Liver (tissue), 10 donors: ENCODE measurements at places on chromosomes 3 and 15.

- no peaks in the 10 kb centered on the region for H3K36me3 ChIP-seq
- no peaks in the 10 kb centered on the region for H3K4me1 ChIP-seq
- no peaks in the 10 kb centered on the region for H3K27me3 ChIP-seq
- H3K4me3 ChIP-seq = no peak overlapping the region
- no peak overlapping the region for H3K27ac ChIP-seq
Observed at GRCh38 chr3:149879872-149880271, 66.9 kb downstream of the RNF13 start.

DNA sequence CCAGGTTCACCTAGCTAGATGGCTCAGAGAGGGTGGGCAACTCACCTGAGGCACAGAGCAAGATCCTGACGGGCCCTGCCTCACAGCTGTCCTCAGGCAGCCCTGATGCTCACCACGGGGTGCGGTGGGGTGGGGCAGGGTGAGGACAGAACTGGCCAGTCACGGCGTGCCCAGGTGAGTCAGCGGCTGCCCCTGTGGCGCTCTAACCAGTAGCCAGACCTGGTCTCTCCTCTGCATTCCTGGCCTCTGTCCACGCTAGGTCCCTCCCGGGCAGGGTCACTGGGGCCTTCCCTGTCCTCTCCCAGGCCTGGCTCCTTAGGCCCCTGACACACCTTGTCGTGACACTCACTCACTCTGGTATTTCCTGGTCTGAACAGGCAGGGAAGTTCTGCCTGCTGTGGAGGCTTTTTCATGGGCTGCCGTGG lies 901 bp downstream of the ALS2CL start:
- peaks cover 47% of the 10 kb centered on the region for H3K4me1 ChIP-seq
- H3K36me3 ChIP-seq = no peaks in the 10 kb centered on the region
- no peak for DNase-seq
- H3K27me3 ChIP-seq = no peaks in the 10 kb centered on the region
- H3K27ac ChIP-seq = peak overlapping the region; percentile 73

DNA sequence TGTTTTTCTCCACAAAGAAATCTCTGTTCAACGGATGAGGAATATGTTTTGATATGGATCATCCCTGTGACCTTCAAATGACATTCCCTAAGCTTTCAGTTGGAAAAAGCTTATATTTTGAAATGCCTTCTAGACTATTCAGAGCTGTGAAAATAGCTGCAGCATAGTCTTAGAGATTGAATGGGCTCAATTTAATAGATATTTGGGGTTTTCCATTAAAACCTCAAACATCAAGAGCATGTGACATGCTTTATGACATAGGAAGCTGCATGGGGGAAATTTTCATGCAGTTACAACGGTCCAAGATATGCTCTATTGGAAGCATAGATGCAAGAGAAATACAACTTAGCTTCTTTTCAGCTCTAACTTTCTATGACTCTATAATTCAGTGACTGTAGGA lies 102.8 kb downstream of the LSAMP start:
- H3K27ac ChIP-seq = no peak overlapping the region
- H3K4me3 ChIP-seq = no peak overlapping the region

DNA sequence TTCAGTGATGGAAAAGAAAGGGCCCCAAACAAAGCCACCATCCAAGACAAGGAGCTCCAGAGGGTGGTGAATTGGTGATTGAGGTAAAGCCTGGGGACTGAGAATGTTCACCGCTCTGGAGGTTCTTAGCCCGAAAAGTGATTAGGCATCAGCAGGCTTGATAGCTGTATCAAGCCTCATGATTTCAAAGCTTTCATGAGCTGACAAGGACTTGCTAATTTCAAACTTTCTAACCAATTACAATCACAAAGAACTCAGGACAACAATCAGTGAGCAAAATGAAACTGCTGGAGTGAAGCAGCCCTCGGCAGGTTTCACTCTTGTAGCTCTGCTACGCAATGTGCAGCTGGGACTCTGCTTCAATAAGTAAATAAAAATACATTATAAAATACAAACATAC lies 391.3 kb downstream of the TIGIT start:
- H3K36me3 ChIP-seq = peaks cover 3% of the 10 kb centered on the region
- H3K27me3 ChIP-seq = no peaks in the 10 kb centered on the region
- no peak overlapping the region for H3K4me3 ChIP-seq

DNA sequence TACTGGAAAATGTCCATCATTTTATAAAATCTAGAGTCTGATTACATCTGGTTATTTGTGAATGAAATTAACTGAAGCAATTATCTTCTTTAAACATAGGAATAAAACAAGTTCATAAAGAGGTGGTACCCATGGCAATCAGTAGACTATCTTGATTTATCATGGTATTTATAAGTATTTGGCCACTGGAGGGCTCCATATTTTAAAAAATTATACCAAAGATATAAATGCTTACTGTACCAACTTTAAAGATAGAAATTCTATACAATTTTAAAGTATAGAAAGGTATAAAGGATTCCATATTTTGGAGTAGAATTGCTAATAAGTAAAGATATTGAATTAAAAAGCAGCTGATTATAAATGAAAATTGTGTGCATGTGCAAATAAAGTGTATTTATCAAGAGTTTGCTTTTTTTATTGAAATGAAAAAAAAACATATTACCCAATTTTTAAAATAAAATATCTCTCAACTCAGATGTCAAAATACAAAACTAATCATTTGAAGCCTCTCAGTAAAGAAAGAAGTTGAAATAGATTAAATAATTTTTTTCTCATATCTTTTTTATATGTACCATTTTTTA lies 105.3 kb downstream of the BBX start:
- no peaks in the 10 kb centered on the region for H3K27me3 ChIP-seq
- DNase-seq = no peak
- H3K36me3 ChIP-seq = no peaks in the 10 kb centered on the region
- H3K27ac ChIP-seq = no peak overlapping the region

GRCh38 chr3:181230258-181230657 lies 240.7 kb upstream of the DNAJC19 start:
- no peaks in the 10 kb centered on the region for H3K36me3 ChIP-seq
- DNase-seq = no peak
- H3K4me1 ChIP-seq = no peaks in the 10 kb centered on the region
- H3K4me3 ChIP-seq = no peak overlapping the region

DNA sequence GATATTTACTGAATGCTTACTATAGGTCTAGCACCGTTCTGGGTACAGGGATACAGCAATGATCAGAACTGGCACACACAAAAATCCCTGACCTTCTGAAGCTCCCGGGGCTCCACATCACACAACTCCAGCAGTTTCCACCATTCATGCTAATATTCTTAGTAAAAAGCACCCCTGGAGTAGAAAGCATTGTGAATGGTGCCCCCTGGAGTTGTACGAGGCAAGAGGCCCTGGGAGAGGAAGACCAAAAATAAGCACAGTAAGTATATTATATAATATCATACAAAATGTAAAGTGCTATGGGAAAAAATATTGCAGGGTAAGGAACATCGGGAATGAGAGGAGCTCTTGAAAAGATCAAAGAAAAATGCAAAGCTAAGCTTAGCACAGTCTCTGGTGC lies 790 bp upstream of the SRGAP3 start:
- H3K27ac ChIP-seq = no peak overlapping the region
- H3K27me3 ChIP-seq = no peaks in the 10 kb centered on the region
- H3K36me3 ChIP-seq = no peaks in the 10 kb centered on the region
- peaks cover 15% of the 10 kb centered on the region for H3K4me1 ChIP-seq

DNA sequence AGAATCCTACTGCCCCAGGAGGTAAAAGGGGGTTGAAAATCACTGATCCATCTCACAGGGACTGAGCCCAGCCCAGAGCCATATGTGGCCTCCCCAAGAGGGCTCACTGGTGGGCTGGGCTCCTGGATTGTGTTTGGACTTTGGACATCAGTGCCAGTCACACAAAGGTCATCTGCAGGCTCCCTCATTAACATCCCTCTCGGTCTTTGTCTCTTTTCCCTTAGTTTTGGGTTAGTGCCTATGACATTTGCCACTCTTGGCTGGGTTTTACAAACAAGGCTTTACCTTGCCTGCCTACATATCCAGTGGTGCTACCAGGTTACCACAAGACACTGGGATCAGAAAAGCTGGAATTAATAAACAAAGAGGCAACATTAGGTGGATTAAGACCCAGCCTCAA lies 27.9 kb downstream of the IFT122 start:
- peaks cover 22% of the 10 kb centered on the region for H3K4me1 ChIP-seq
- no peaks in the 10 kb centered on the region for H3K36me3 ChIP-seq
- H3K27ac ChIP-seq = peak overlapping the region; percentile 67
- no peaks in the 10 kb centered on the region for H3K27me3 ChIP-seq
- no peak for DNase-seq

DNA sequence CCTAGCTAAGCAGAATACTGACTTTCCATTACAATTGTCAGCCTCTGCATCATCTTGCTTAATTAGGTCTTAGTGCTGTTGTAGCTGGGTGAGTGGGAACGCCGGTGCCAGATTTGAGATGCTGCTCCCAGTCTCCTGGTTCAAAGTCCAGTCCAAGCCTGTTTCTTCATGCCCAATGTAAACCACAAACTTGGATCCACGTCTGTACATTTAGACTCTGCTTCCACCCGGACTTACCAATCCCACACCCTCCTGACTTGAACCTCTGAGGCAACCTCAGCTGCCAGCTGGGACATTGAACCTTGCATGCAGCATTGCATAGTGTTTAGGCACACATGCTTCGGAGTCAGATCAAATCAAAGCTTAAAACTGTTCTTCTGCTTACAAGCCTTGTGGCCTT lies 43.0 kb downstream of the BCL2L10 start:
- no peaks in the 10 kb centered on the region for H3K27me3 ChIP-seq
- no peak for DNase-seq
- no peaks in the 10 kb centered on the region for H3K36me3 ChIP-seq
- peak overlapping the region; percentile 42 for H3K27ac ChIP-seq
- H3K4me1 ChIP-seq = peaks cover 45% of the 10 kb centered on the region
- no peak overlapping the region for H3K4me3 ChIP-seq

DNA sequence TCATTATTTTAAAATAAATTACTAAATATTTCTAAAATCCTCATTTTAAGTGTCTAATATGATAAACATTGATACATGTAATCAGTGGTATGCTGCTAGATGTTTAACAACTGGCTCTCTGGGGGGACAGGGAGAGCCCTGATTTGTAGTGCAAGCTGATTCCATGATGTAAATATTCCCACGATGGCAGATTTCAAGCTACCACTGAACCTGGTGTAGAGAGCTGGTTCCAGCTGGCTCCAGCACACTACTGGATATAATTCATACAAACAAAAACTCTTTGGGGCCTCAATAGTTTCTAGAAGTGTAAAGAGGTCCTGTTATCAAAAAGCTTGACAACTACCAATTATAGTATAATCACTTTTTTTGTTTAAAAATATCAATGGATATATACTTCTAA lies 316.2 kb downstream of the SLC9A9 start:
- no peak for DNase-seq
- H3K27me3 ChIP-seq = no peaks in the 10 kb centered on the region
- H3K4me3 ChIP-seq = no peak overlapping the region
- H3K4me1 ChIP-seq = no peaks in the 10 kb centered on the region

DNA sequence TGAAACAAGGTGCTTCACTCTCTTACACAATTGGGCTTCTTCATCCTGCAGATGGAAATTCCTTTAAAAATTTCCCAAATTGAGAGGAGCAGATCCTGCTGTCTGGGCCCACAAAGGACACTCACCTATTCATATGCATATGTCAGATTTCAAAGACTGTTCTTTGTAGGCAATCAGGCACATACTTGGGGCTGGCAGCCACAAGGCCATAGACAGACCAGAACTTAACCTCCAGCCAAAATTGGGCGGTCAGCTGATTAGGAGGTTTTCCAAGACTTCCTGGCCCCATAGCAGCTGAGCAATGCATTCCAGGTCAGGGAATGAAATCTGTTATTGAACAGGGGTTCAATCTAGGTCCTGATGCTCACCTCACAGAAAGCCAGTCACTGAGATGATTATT lies 15.0 kb upstream of the HPS3 start:
- no peak overlapping the region for H3K4me3 ChIP-seq
- H3K27me3 ChIP-seq = no peaks in the 10 kb centered on the region
- DNase-seq = no peak
- H3K27ac ChIP-seq = no peak overlapping the region
- H3K36me3 ChIP-seq = no peaks in the 10 kb centered on the region

GRCh38 chr3:112966633-112967032 lies 8.3 kb downstream of the CD200R1 start:
- H3K4me3 ChIP-seq = no peak overlapping the region
- H3K27me3 ChIP-seq = no peaks in the 10 kb centered on the region
- DNase-seq = no peak
- H3K27ac ChIP-seq = no peak overlapping the region
- no peaks in the 10 kb centered on the region for H3K4me1 ChIP-seq
- H3K36me3 ChIP-seq = no peaks in the 10 kb centered on the region

- no peak overlapping the region for H3K4me3 ChIP-seq
- H3K27ac ChIP-seq = no peak overlapping the region
- no peaks in the 10 kb centered on the region for H3K4me1 ChIP-seq
- no peaks in the 10 kb centered on the region for H3K27me3 ChIP-seq
- no peak for DNase-seq
Observed at GRCh38 chr15:44802336-44802735, 66.0 kb downstream of the TRIM69 start.

GRCh38 chr3:122982216-122983185 lies 45.1 kb downstream of the SEMA5B start:
- H3K4me1 ChIP-seq = peaks cover 3% of the 10 kb centered on the region
- no peaks in the 10 kb centered on the region for H3K27me3 ChIP-seq
- H3K4me3 ChIP-seq = no peak overlapping the region
- no peaks in the 10 kb centered on the region for H3K36me3 ChIP-seq
- H3K27ac ChIP-seq = no peak overlapping the region
- no peak for DNase-seq

DNA sequence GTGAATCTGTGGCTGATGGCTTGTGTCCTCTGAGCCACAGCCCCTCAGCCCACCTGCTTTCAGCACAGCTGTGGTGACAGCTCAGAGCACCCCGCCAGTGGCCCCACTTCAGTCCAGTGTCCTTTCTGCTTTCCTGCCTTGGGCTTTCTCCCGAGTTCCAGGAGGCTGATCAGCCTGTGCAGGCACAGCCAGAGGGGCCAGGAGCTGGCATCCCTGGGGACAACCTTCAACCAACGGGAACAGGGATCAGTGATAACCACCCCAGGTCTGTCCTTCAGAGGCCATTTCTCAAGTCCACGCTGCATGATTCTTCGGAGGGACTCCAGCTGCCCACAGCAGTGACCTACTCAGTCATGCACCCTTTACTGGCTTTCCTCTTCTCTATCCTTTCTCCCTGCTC lies 166.6 kb downstream of the RAB11A start:
- no peaks in the 10 kb centered on the region for H3K36me3 ChIP-seq
- H3K27me3 ChIP-seq = peaks cover 3% of the 10 kb centered on the region
- no peak for DNase-seq
- H3K27ac ChIP-seq = no peak overlapping the region
- H3K4me1 ChIP-seq = no peaks in the 10 kb centered on the region

GRCh38 chr3:13417166-13417947 lies 2.8 kb downstream of the NUP210 start:
- DNase-seq = no peak
- H3K27me3 ChIP-seq = no peaks in the 10 kb centered on the region
- no peak overlapping the region for H3K27ac ChIP-seq
- no peaks in the 10 kb centered on the region for H3K36me3 ChIP-seq
- H3K4me3 ChIP-seq = no peak overlapping the region
- H3K4me1 ChIP-seq = peaks cover 14% of the 10 kb centered on the region

GRCh38 chr15:58556541-58556940 lies 124.8 kb downstream of the LIPC start:
- H3K4me1 ChIP-seq = no peaks in the 10 kb centered on the region
- no peak overlapping the region for H3K4me3 ChIP-seq
- no peak for DNase-seq
- H3K36me3 ChIP-seq = no peaks in the 10 kb centered on the region
- H3K27me3 ChIP-seq = no peaks in the 10 kb centered on the region
